NK-92 treated with Interleukin-12 subunit alpha and Interleukin-12 subunit beta, amount 100 ng/mL, for 24 hours (cell line): ENCODE measurements at places on chromosomes 6 and 20.
A peak's percentile ranks its signal among the peaks of the same experiment; 100 is the strongest.

GRCh38 chr6:13614126-13614925, 809 bp upstream of the NOL7 start:
- DNase-seq, result peak; percentile 62

- DNase-seq, result no peak
These were observed 128.9 kb downstream of the BACH2 start for GRCh38 chr6:90167514-90168379.

DNA sequence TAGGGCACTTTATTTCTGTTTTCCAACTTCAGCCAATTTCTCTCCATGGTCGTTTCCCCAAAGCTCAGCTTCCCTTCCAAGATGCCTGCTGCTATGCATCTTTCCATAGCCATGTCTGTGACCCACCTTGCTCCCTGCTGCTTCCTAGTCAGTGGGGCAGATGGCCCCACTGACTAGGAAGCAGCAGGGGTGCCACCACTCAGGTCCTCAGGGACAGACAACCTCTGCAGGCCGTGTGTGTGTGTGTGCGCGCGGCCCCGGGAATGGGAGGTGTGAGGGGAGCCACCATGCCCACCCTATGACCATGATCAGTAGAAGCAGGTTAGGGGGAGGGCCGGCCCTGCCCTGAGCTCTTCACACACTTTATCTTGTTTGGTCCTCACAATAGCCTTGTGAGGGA, 2.7 kb upstream of the IP6K3 start:
- no peak for DNase-seq

DNA sequence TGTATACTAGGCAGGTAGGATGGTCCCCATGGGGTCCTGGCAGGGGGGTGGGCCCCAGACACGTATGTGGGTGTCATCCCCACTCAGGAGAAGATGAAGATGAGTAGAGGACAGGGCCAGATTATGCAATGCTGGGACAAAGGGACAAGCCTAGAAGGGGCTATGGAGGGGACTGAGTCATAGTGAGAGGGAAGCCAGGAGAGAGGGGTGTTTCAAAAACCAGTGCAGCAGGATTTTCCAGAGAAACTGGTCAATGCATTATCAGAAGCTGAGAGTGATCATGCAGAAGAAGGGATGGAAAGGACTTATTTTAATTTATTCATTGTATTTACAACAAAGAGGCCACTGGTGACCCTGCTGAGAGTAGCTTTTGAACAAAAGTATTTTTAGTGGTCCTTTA, 74.0 kb downstream of the PPP1R3G start:
- DNase-seq, result no peak

- no peak for DNase-seq
These were observed 69.2 kb downstream of the IRAK1BP1 start for GRCh38 chr6:78936515-78936914.

- DNase-seq, result peak; percentile 8
These were observed 43.6 kb downstream of the REPS1 start for GRCh38 chr6:138944412-138944811.

DNA sequence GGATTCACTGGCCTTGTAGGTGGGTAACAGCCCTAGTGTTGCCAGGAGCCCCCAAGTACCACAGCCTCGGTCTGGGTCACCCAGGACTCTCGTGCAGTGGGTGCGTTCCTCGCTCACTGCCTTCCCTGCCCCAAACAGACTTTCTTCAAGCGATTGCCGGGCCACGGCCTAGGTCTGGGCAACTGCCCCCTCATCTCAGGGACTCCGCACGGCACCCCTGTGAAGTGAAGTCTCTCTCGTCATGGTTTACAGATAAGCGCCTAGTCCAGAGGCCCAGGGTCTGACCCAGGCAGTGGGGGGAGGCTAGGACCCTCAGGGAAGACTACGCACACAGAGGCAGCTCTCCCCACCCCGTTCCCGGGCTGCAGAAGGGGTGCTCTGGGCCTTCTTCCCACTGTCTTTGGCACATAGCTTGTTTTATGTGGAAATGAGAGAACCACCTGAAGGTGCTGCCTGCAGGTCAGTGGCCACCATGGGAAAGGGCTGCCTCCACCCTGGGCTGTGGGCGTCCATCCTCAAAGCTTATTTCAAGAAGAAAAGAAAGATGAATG, 220.8 kb downstream of the ERMARD start:
- no peak for DNase-seq

DNA sequence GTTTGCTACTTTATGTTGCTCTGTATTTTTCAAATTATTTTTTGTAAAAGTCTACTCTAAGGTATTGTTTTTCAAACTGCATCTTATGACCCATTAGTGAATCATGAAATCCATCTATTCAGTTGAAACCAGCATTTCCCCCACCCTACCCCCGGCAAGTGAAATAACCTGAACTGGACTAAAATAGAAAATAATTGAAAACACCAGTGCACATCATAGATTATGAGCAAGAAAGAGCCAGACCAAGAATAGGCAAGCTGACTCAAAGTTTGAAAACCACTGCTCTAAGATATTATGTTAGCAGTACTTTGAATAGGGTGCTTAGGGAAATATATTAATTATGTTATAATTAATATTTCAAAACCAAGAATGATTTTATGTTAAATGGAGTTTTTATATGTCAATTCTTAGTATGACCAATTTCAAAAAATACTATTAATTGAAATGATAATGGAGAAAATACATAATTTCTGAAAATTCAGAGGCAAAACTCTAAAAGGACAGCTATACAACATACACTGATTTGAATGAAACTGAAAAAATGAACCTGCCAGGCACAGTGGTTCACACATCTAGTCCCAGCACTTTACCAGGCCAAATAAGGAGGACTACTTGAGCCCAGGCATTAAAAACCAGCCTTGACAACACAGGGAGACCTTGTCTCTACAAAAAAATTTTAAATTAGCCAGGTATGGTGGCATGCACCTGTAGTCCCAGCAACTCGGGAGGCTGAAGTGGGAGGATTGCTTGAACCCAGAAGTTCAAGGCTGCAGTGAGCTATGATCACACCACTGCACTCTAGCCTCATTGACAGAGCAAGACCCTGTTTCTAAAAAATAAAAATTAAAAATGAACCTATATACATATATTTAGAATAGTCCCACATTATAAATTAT, 112.0 kb downstream of the CDK19 start:
- DNase-seq, result no peak

DNA sequence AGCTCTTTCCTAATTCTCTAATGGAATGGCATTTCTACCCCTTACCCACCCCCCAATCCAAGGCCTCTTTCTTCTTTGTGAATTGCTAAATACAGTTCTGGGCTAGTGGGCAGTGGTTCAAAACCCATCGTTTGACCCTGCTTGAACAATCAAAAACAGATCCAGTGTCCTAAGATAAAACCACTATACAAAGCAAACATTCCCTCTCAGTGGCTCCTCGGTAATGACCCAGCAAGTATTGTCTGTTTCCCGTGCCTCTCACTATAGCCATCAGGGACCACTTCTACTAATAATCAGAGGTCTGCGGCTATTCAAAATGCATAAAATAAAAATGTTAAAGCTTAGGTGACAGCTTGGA, 143.5 kb upstream of the AKAP12 start:
- no peak for DNase-seq

GRCh38 chr6:134632024-134632423, 314.1 kb upstream of the SGK1 start:
- DNase-seq, result no peak

DNA sequence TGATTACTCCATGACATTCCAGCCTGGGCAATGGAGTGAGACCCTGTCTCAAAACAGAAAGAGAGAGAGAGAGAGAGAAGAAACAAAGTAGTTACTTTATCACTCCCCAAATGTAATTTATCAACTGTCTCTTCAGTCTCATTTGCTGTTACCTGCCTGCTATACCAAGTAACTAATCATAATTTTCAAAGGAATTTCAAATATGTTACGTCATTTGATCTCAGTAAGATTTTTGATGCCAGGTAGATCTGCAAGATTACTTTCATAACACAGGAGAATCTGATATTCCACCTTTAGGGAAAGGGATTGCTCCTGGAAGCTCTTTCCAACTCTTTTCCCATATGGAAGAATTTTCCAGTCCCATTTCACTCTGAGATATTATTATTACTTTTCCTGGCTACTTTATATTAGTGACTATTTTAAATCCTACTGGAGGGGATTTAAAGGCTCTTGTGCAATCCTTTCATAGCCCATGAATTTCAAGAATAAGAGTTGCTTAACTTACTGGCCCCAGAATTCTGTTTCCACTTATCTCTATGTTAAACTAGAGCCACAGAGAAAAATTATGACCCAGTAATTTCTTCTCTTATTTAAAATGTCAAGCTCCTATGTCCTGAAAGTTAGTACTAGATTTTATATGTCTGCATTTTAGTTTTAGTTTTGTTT, 390.2 kb upstream of the FLRT3 start:
- DNase-seq, result no peak

DNA sequence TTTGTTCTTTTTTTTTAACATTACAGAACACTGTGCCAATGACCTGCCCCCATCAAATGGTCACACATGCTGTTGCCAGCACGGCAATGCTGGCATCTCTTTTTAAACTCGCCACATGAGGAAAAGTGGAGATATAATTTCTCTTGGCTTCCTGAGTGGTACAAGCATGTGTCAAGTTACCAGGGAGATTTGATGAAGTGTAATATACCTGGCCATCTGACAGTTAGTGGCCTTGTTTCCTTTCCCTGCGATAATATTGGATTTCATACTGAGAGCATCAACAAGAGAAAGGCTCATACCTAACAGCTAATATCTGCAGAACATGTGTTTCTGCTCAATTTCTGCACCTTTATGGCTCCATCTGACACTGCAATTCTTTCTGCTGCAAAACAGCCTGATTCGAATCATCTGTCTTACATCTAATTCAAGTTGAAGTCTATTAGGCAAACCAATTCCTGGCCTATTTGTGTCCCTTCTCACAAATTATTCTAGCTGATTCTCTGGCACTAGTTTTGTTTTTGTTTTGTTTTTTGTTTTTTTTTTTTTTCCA, 519.5 kb downstream of the PREX1 start:
- no peak for DNase-seq

DNA sequence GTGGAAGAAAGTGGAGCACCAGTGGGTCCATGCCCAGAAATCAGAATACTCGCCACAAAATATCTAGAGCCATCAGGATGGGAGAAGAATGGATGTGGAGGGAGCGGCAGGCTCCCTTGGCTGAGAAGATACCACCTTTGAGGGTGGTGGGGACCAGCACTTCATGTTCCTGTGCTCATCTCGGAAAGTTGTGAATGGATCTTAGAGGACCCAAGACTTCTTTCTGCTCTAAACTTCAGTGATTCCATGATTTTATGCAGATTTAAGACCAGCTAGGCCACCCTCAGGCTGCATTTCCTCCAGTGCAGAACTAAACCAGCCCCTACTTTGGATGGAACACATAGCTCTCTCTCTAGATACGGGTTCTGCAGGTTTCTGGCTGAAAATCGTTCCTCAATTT, 416.5 kb downstream of the CDC5L start:
- no peak for DNase-seq

GRCh38 chr6:51098791-51099190, 280.1 kb downstream of the TFAP2B start:
- DNase-seq, result no peak

DNA sequence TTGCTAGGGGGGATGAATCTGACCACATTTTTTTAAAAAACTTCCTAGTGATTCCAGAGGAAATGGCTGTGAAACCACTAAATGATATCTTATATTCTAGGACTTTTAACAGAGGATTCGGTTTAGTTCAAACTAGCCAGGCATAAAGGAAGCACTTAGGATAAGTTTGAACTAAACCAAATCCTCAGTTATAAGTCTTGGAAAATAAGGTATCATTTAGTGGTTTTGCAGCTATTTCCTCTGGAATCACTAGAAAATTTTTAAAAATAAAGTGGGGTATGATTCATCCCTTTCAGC, 327.9 kb upstream of the QKI start:
- no peak for DNase-seq

DNA sequence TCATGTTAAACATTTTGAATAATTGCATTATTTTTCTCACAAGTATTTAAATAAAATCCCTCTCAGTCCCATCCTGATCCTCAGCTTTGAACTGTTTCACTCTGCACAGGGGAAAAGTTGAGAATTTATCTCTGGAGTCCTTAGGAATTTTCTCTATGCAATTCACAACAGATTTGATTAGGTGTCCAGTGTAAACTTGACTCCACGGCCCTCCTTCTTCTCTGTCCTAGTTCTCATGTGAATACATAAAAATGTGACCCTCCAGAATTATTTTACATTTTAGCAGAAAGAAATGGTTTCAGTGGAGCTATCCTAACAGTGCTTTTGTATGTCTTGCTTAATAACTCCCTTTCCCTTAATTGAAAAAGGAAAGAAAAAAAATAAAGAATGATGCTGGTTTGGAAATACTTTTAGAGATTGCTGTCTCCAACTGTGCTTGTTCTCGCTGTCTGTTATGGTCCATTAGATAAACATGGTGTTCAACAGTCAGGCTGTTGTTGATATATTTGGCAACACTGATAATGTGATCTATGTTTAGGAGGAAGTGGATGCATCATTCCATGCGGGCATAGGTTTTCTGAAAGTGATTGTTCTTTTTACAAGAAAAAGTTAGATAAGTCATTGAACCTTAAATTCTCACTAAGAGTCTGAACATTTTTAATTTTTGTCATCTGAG, 599.4 kb upstream of the CITED2 start:
- no peak for DNase-seq

GRCh38 chr6:22530506-22530905, 38.9 kb upstream of the HDGFL1 start:
- DNase-seq, result no peak

- no peak for DNase-seq
These were observed 153.2 kb downstream of the AIG1 start for GRCh38 chr6:143213859-143214376.

DNA sequence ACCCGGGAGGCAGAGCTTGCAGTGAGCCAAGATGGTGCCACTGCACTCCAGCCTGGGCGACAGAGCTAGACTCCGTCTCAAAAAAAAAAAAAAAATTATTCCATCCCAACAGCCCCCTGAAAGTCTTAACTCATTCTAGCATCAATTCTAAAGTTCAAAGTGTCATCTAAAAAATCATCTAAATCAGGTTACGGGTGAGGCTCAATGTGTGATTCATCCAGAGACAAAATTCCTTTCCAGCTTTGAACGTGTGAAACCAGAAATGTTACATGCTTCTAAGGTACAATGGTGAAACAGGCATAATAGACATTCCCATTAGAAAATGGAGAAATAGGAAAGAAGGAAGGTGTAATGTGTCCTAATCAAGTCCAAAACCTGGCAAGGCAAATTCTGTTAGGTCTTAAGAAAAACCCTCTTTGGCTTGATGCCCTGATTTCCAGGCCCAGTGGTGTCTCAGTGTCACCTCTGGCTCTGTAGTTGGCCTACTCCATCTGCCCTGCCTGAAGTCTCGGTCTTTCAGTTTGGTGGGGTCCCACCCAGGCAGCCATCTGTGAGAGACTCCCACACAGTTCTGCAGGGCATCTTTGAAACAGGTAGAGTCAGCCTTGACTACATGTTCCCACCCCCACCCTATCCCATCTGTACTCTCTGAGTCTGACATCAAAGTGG, 43.5 kb downstream of the HFE start:
- no peak for DNase-seq

- no peak for DNase-seq
These were observed 112.2 kb upstream of the PDE7B start for GRCh38 chr6:135739288-135739687.
